Spinal cord (tissue), 10 donors: ENCODE measurements at places on chromosomes 5 and 9. TPM values are rescaled to one million over a fixed set of nuclear protein-coding genes. Genes with fewer than 3 reads are reported as not detected.

Gene S1PR3
- total RNA-seq: 21.2 TPM

DNA sequence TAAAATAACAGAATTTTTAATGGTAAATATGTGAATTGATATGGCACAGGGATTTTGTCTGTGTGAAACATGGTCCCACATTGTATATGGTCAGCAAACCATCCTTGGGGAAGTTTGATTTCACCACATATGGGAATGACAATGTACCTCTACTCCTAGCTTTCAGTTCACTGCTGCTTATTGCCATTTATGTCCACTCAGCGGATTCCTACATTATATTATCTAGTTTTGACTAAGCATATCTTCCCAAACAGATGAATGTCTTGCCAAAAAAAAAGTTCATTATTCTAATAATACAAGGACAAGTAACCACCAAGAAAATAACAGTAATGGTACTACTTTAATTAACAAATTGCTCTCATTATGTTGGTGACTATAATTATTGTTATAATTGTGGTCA is 1521.6 kb downstream of the MAT2B start:
- DNase-seq: no peak

DNA sequence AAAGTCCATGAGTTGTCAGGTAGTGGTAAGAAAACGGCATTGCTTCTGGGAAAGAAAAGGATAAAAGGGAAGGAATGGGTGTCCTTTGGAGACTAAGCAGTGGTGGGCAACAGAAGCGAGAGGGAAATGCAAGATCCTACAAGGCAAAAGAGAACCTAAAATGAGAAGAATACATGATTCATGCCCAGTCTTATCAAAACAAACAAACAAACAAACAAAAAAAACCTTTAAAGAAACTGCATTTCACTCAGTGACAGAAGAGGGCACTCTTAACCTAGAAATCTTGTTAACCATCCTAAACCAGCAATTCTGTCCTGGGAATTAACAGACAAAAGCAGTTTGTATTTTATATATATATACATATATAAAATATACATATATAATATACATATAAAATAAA is 88.5 kb downstream of the SUSD1 start:
- no peak for DNase-seq

GRCh38 chr9:22045423-22045822 is 36.3 kb upstream of the CDKN2B start:
- DNase-seq: no peak

Gene TCF7
- total RNA-seq: 0.79 TPM

DNA sequence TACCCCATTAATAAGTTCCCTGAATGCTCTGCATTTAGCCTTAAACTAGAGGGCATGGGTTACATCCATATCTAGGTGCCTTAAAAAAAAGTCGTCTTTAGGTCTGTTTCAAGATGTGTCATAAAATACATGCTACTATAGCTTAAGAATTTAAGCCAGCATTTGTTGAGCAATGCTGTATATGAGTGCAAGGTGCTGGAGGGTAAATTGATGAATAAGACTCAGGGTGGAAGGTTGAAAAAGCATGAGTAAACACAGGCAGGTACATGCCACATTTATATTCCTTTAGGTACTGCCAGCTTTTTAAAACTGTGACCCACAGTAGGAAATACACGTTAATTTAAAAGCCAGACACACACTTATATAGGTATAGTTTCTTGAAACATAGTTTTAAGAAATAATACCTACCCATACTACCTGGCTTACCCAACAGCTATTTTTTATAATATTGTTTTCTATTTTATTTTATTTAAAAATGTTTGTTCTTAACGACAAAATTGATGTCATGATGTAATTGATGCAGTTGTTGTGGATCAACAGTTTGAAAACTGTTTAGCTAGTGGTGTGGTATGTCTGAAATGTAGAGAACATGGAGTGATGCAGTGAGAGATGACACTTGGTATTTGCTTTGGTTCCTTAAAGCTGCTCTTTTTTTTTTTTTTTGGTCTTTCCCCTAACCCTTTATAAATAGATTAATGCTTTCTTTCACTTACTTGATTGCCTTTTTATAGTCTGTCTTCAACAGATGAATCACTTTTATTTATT is 3.9 kb downstream of the HMGCR start:
- no peak for DNase-seq

- no peak for DNase-seq
Measured at GRCh38 chr5:154039458-154039829, 677 bp downstream of the MFAP3 start.

GRCh38 chr5:181194489-181195248 is 10.3 kb downstream of the TRIM7 start:
- no peak for DNase-seq

DNA sequence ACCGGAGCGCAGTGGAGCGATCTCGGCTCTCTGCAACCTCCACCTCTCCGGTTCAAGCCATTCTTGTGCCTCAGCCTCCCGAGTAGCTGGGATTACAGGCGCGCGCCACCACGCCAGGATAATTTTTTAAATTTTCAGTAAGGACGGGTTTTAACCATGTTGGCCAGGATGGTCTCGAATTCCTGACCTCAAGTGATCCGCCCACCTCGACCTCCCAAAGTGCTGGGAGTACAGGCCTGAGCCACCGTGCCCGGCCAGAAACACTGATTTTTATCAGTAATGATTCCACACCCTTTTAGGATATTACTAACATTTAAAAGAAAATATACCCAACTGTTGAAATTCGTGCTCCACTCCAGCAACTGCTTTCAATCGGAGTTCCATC is 464 bp upstream of the FAM151B start:
- no peak for DNase-seq

- DNase-seq: no peak
Measured at GRCh38 chr9:135290566-135290965, 189.0 kb upstream of the PPP1R26 start.

- no peak for DNase-seq
Measured at GRCh38 chr5:114355086-114355830, 6.6 kb upstream of the KCNN2 start.

Gene LRRC19
- total RNA-seq: not detected

Gene SEMA5A
- total RNA-seq: 70.7 TPM

- peak; percentile 49 for DNase-seq
Measured at GRCh38 chr9:95363051-95363841, 45.7 kb upstream of the FANCC start.

Gene FGFR4
- 1.1 TPM for total RNA-seq

DNA sequence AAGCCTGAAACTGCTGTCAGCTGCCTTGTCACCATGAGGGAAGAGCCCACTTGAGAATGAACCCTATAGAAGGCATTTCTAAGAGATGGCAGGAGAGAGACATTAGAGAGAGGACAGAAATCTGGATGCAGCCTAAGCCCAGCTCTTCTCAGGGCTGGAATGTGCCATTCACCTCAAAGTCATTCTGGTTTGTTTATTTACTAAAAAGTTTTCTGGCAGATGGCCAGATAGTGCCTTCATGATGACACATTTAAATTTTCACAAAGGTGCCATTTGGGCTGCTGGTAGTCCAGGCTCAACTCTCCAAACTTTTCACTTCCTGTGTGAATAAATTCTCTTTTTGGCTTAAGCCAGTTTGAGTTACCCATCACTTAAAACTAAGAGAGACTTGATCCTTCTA is 144.6 kb upstream of the ZNF366 start:
- no peak for DNase-seq

GRCh38 chr9:130995086-130996011 is 13.6 kb upstream of the LAMC3 start:
- peak; percentile 52 for DNase-seq

DNA sequence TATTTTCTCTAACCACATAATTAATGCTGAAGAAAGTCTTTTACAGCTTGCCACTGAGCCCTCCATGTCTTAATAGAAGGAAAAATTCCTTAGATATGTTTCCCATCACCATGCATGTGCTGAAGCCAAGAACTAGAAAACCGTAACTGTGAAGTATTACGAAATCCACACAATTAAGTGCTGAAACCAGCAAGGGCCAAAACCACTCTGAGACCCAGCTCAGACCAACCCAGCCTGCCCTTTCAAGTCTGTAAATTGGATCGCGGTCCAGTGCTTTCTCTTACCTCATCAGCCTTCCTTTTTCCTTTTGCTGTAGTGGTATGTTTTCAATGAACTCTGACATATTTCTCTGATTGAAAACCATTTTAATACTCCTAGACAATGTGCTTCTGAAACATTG is 26.3 kb downstream of the SEMA5A start:
- DNase-seq: no peak

DNA sequence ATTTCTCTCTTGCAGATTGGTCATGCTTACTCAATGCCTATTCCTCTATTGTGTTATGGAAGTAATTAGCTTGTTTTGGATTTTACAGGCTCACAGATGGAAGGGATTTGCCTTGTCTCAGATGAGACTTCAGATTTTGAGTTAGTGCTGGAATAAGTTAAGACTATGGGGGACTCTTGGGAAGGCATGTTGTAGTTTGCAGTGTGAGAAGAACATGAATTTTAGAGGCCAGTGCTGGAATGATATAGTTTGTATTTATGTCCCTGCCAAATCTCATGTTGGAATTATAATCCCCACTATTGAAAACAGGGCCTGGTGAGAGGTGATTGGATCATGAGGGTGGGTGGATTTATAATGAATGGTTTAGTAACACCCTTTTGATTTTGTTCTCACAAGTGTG is 6.1 kb upstream of the TUSC1 start:
- DNase-seq: no peak

- DNase-seq: no peak
Measured at GRCh38 chr5:93247105-93247504, 333.9 kb downstream of the NR2F1-AS1 start.

DNA sequence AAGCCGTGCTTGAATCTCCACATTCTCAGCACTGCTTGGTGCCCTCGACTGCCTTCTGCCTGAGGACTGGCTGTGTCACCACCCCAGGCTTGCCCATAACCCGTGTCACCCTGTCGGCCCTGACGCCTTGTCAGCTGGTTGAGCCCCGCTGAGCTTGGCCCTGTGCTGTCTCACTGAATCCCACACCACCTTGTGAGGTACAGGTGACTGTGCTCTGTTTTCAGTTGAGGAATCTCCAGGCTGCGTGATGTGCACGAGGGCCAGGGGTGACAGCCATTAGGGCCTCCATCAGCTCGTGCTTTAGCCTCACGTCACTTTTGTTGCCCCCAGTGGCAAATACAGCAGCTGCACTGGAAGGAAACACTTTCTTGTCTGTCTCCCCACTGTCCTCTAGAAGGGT is 90.7 kb downstream of the CACNA1B start:
- no peak for DNase-seq

- no peak for DNase-seq
Measured at GRCh38 chr9:97807681-97808080, 45.3 kb upstream of the FOXE1 start.

Gene OR1L8
- total RNA-seq: 0.22 TPM

Gene GLRA1
- total RNA-seq: 39.1 TPM

Gene COL5A1
- 135 TPM for total RNA-seq

GRCh38 chr9:93949073-93949693 is 6.0 kb downstream of the BARX1 start:
- DNase-seq: no peak

Gene ADCY2
- total RNA-seq: 25.4 TPM

DNA sequence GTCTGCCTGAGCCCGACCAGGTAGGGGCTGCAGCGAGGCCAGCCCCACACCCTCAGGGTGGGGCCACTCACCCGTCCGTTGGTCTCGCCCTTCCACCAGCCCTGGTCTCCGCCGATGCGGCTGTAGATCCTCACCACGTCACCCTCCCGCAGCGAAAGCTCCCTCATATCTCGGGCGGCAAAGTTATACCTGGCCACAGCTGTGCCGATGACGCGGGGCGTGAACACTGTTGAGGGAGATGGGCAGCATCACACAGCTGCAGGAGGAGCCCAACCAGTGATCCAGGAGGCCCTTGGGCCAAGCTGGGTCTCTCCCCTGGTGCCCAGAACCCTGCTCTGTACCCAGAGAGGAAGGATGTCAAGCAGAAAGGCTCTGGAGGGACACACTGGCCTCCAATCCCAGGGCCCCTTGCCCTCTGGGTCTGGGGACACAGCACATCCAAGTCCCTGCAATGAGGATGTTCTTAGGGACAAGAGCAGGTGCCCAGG is 30.3 kb upstream of the SARDH start:
- no peak for DNase-seq

- DNase-seq: no peak
Measured at GRCh38 chr5:177124486-177124991, 9.0 kb upstream of the NSD1 start.

DNA sequence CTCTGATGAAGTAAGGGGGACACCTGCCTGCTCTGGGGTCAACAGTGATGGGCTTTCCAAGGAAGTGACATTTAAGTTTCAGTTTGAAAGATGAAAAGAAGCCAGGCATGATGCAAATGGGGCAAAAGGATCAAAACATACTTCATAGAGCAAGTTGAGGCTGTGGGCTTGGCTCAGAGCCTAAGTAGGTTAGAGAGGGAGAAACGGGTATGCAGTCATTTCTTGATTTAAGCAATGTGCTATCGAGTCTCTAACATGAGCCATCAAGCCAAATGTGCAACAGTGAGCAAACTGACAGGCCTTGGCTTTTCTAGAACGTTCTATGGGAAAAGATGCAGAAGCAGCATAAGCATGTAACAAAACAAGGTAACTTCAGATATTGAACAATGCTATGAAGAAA is 80.6 kb downstream of the ADRB2 start:
- DNase-seq: no peak

DNA sequence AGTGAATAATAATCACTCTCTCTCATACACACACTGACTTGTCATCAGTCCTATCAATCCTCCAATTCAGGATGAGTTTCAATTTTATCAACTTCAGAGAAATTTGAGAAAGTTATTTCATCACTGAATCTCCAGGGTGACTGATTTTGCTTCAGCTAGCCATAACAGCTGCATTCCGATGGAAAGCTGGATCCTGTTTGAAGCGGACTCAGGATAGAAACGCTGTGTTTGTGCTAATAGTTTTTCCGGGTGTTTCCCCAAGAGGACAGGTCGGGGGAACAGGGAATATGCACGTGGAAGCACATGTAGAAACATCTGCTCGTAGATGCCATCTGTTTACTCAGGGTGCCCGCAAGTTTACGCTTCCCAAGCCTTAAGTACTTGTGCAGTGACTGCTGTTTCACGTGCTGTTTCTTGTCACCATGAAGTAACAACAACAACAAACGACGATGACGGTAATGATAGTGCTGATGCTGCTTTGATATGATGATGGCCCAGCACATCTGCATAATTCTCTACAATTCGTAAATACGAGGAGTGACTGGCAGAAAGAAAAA is 263.7 kb upstream of the DAPK1 start:
- no peak for DNase-seq

Gene CD74
- 96.3 TPM for total RNA-seq

DNA sequence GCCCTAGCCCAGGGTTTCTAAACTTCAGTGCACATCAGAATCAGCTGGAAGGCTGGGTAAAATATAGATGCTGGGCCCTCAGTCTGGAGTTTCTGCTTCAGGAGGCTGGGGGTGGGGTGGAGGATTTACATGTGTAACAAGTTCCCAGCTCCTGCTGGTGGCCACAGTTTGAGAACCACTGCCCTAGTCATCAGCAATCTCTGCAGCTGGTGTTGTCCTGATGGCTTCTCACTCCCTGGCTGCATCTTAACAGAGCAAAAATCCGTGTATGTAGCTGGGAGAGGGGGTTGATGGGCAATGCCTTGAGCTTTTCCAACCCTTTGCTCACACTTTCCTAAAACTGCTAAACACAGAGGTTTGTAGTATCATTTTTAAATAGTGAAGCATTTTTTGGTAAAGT is 186.0 kb upstream of the KLF9 start:
- DNase-seq: no peak

GRCh38 chr5:174139623-174140022 is 94.1 kb downstream of the NSG2 start:
- peak; percentile 34 for DNase-seq

GRCh38 chr5:2015124-2015848 is 132.6 kb upstream of the IRX4 start:
- no peak for DNase-seq

- no peak for DNase-seq
Measured at GRCh38 chr5:172567843-172568242, 73.2 kb upstream of the NEURL1B start.

GRCh38 chr5:147520450-147520849 is 10.6 kb upstream of the DPYSL3 start:
- DNase-seq: no peak
